Fibroblast of skin of abdomen (primary cell): ENCODE measurements at places on chromosomes 5 and 9.

- DNase-seq, result no peak
These were observed 77.6 kb downstream of the LIFR start for GRCh38 chr5:38478878-38479277.

DNA sequence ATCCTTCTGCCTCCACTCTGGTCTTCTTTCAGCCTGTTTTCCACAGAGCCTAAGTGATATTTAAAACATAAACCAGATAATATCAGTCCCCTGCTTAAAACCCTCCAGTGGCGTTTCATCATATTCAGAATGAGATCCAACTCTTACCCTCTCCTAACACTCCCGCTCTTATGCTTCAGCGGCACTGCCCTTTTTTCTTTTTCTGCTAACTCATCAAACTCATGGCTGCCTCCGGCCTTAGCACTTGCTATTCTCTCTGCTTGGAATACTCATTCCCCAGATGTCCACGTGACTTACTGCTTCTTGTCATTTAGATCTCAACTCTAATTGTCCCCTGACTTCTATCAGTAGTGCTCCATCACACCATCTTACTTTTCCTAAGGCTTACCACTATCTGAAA, 73.6 kb downstream of the PIP5K1B start:
- DNase-seq, result no peak

GRCh38 chr9:104107799-104108198, 13.7 kb downstream of the SMC2 start:
- DNase-seq, result no peak

GRCh38 chr5:54889826-54890225, 95.6 kb downstream of the ESM1 start:
- peak; percentile 88 for DNase-seq

DNA sequence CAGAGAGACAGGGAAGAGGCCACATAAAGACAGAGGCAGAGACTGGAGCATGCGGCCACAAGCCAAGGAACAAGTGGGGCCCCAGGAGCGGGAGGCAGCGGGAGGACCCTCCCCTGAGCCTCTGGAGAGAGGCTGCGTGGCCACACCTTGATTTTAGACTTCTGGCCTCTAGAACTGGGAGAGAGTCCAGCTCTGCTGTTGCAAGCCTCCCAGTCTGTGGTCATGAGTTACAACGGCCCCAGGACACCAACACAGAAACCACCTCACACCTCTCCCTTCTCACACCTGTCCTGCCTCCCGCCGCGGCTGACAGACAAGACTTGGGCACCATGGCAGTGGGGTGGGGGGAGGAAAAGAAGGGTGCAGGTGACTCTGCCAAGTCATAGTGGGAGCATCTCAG, 2.2 kb downstream of the INPP5E start:
- no peak for DNase-seq

- DNase-seq, result no peak
These were observed 223.1 kb downstream of the GNA14 start for GRCh38 chr9:77424993-77425392.

DNA sequence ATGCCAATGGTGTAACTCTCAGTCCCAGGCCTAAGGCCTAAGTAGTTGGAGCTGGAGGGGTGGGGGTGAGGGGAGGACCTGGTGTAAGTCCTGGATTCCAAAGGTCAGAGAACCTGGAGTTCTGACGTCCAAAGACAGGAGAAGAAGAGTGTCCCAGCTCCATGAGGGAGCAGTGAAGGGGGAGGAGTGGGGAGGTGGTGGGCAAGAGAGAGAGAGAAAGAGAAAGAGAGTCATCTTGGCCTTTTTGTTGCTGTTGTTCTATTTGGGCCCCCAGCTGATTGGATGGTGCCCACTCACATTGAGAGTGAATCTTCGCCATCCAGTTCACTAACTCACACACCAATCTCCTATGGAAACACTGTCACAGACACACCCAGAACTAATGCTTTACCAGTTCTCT, 198.9 kb downstream of the DAB2IP start:
- DNase-seq, result no peak

GRCh38 chr5:111583758-111584203, 71.4 kb upstream of the STARD4 start:
- DNase-seq, result peak; percentile 84

GRCh38 chr5:180889381-180889780, 9.6 kb upstream of the BTNL8 start:
- DNase-seq, result no peak

GRCh38 chr5:129042306-129042705, 52.2 kb upstream of the ISOC1 start:
- no peak for DNase-seq

- DNase-seq, result peak; percentile 96
These were observed 32.4 kb upstream of the CAST start for GRCh38 chr5:96629774-96630173.

DNA sequence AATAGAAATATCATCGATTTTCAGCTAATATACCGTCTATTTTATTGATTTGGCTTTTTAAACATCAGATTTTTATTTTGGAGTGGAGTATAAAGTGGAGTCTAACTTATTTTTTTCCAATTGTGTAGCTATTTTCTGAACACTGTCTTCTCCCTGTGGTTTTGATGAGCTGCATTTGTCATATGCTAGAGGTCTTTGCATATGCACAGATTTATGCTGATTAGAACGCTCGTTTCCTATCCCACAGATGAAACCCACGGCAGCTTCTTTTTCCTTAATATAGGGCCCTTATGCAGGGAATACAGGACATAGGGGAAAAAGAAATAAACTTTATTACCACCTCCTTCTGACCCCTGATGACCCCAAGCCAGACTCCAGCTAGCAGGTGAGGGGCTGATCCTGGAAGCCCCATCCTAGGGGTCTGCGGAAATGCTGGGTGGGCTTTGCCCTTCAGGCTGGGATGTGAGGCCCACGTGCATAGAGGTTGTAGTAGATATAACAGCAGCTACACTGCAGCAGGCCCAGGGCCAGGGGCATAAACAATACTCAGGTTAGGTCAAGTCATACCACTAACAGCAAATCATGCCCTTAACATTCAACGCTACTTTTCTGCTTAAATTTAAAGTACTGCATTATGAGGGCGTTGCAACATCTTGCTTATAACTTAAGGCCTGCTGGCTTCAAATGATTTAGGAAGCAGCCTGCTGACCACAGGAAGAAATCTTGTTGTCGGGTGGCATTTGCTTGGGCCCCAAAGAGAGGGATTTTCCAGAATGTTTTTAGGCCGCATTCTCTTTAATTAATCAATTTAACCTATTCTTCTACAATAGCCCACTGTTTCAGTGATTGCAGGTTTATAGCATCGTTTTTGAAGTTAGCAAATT, 28.5 kb downstream of the MVB12B start:
- DNase-seq, result no peak

DNA sequence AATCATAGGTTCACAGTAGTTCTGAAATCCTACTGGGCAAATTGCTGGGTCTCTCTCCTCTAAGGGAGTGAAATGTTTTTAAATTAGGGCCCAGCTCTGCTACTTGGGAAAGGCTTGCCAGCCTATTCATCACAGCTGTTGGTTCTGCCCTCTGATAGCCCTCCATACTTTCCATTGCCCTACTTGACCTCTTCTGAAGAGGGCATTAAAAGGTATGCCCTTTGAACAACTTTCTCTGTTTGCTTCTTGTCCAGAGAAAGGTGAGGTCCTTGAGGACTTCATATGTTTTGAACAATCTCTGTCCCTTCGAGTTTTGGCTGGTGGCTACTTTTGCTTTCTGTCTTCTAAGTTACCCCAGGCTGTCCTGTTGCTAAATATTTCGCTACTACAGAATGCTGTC, 62.3 kb upstream of the JAK2 start:
- DNase-seq, result no peak

GRCh38 chr5:83608122-83608521, 112.5 kb downstream of the HAPLN1 start:
- DNase-seq, result peak; percentile 45

DNA sequence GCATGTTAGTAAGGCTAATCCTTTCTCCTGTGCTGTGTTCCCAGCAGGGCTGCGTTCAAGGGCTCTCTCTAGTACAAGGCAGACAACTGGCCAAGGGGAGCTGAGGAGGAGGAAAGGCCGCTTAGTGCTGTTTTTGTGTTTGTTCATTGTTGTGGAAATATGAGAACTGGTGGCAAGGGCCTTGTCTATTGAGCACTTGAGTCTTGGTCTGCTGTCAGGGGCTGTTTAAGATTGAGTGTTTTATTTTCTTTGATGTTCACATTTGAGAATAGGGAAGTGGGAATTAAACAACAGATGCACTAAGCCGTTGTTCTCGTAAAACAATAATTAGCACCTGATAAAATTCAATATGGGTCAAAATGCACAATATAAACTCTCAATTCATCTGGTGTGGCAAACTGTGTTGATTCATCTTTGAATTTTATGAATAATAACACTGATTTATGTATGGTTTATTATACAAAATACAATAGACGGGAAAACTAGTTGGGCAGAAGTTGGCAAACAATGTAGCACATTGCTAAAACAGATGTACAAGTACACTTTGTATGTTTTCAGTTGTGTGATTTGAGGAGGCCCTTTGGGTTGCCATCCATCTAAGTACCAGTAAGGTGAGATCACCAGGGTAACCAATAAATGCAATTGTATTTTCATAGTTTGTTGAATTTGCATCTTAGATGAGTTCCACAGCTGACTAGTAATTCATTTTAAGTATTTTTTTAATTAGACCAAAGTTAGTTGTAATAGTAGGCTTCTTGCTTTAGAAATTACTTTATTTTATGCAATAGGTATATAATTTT, 97.6 kb upstream of the GRHPR start:
- no peak for DNase-seq

DNA sequence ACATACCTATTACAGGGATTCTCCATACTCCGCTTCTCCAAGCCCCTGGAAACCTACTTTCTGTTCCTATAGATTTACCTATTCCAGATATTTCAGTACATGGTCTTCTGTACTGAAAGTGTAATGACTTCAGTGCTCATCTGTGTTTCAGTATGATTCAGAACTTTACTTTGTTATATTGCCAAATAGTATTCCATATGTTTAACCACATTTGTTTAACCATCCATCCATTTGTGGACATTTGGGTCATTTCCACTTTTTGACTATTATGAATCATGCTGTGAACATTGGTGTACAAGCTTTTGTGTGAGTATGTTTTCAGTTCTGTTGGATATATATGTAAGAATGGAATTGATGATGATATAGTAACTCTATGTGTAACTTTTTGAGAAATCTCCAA, 188.9 kb downstream of the PDZD2 start:
- DNase-seq, result peak; percentile 95

DNA sequence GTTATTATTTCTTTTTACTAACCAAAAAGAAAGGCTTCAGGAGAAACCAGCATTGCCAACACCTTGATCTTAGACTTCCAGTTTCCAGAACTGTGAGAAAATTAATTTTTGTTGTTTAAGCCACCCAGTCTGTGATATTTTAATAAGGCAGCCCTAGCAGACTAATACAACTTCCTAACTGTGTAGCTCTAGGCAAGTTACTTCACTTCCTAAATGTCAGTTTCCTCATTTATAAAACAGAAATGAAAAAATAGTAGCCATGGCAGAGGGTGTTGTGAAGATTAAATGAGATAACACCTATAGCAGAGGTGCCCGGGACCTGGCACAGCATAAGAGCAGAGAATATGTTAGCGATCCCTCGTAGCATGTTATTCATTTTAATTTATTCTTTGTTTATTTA, 66.6 kb upstream of the HAND1 start:
- DNase-seq, result no peak

DNA sequence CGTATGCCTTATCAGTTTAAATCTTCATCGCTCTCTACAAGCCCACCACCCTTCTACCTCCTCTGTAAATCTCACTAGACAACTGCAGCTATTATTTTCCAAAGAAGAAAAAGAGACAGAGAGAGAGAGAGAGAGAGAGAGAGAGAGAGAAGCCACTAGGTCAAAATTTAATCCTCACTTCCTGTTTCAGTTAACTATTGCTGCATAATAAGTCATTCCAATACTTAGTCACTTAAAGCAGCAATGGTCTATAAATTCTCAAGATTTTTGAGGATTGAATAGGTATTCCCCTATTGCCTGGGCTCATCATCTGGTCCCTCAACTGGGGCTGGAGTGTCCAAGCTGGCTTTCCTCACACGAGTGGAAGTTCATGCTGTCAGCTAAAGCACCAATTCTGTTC, 68.8 kb downstream of the ITGA1 start:
- DNase-seq, result peak; percentile 74

DNA sequence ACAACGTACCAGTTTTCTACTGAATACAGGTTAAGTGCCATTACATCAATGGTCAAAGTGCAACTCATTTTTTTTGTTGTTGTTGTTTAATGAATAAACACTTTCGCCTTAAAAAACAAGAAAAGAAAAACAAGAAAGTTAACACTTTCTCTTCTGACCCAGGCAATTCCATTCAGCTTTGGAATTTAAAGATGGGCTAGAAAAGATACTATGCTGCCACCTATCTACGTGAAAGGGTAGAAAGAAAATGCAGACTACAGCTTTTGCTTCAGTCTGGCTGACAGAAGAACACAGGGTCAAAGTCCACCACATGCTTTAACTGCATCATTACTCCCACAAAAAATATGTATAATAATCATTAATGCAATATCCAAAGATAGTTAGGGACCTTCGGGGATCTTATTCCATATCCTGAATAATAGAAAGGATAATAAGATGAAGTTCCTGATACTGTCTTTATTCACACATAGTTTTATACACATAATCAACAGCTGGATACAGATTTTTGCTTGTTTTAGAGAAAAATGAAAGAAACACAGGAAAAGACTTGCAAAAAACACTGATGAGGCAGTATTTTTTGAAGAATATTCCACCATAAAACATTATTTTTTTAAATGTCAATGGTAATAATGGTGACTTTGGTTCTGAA, 40.4 kb downstream of the ZDHHC21 start:
- no peak for DNase-seq

DNA sequence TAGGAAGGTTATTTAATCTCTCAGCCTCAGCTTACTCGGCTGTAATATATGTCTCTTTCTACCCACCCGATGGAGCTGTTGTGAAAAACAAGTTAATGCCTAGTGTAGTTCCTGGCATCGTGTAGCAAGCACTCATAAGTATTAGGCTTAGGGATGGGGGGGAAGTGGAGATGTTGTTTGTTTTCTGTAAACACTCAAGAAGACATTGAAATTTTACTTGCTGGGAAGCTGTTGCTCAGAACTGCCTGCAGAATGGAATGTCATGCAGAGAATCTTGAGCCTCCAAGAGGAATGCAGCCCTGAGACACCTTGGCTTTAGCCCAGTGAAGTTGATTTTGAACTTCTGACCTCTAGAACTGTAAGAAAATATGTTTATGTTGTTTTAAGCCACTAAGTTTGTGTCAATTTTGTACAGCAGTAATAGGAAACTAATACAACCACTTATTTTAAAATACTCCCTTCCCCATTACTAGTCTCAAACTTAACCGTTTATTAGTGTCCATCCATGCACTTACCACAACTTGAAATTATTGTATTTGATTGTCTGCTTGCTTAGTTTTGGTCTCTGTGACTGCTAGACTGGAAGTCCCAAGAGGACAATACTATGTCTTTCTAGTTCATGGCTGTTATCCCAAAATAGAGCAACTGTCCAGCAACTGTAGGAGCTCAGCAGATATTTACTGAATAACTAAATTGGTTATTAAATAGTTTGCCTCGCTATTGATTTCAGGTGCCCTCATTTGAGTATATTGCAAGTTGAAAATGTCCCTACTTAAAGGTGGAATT, 53.8 kb downstream of the MFAP3 start:
- DNase-seq, result peak; percentile 46

GRCh38 chr9:73152953-73153352, 1.3 kb downstream of the ANXA1 start:
- peak; percentile 29 for DNase-seq

- peak; percentile 26 for DNase-seq
These were observed 225.6 kb downstream of the SPOCK1 start for GRCh38 chr5:137273511-137273910.

GRCh38 chr5:13218518-13218917, 726.0 kb downstream of the DNAH5 start:
- DNase-seq, result no peak
